ENCODE measurements at places on chromosomes 3 and 15.

- H3K27me3 ChIP-seq, result no peaks in the 10 kb centered on the region
- peaks cover 41% of the 10 kb centered on the region for H3K4me1 ChIP-seq
- peak overlapping the region; percentile 35 for H3K27ac ChIP-seq
- no peak overlapping the region for H3K4me3 ChIP-seq
Measured at GRCh38 chr3:37938011-37938410, 52.6 kb upstream of the VILL start.

- H3K27ac ChIP-seq, result no peak overlapping the region
- DNase-seq, result no peak
- no peak overlapping the region for H3K4me3 ChIP-seq
- peaks cover 2% of the 10 kb centered on the region for H3K36me3 ChIP-seq
- no peaks in the 10 kb centered on the region for H3K27me3 ChIP-seq
Measured at GRCh38 chr3:125032100-125032643, 23.6 kb downstream of the HEG1 start.

DNA sequence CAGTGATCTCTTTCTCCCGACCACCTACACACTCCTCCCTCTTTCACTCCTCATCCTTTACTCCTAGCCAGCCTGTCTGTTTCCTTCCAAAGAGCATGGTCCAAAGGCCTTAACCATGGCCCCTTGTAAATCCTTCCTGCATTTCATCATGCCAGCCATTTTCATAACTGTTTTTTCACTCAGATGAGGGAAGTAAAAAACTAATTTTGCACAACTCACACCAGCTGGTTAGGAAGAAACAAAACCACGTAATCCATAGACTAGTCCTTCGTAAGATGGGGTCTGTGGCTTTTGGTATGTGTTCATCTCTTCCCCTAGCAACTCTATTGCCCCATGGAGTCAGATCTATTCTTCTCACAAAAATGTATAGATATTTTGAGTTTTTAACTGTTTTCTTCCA is 187.8 kb downstream of the SHOX2 start:
- peaks cover 13% of the 10 kb centered on the region for H3K4me1 ChIP-seq
- DNase-seq, result no peak
- no peaks in the 10 kb centered on the region for H3K27me3 ChIP-seq
- no peaks in the 10 kb centered on the region for H3K36me3 ChIP-seq

DNA sequence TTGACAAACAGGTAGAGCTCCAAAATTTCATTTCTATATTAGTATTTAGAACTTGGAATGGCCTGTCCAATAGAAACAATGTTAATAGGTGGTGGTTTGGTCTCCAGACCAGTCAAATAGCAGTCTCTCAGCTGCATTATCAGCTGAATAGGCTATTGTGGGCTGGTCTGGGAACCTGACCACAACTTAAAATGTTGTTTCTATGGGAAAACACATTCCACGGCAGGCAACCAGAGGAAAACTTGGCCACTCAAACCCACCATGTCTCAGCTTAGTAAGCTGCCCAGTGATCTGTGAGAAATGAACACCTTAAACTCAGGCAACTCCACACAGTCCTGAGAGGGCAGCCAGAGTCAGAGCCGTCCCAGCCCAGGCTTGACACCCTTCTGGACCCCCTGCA is 20.4 kb downstream of the FBN1 start:
- H3K4me3 ChIP-seq, result no peak overlapping the region
- no peaks in the 10 kb centered on the region for H3K27me3 ChIP-seq
- no peak overlapping the region for H3K27ac ChIP-seq
- no peaks in the 10 kb centered on the region for H3K36me3 ChIP-seq

- H3K4me1 ChIP-seq, result peaks cover 9% of the 10 kb centered on the region
- H3K36me3 ChIP-seq, result no peaks in the 10 kb centered on the region
- DNase-seq, result no peak
- no peak overlapping the region for H3K4me3 ChIP-seq
- H3K27me3 ChIP-seq, result peaks cover 3% of the 10 kb centered on the region
Measured at GRCh38 chr3:143648708-143649107, 199.6 kb downstream of the SLC9A9 start.

DNA sequence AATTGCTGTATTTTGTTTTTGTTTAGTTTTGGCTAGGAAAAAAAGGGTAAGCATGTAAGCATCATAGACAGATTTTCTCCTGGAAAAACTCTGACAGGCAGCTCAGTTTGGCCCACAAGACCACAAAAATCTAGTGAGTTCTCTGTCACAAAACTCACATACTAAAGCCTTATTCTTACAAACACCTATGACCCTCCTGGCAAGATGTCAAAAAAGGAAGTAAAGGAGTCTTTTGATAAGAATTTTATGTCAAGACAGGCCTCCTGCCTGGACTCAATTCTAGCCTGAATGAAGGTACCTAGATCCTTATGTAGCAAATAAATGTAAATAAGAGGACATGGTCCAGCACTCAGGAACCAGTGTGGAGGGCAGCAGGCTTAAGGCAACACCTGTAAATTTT is 668.3 kb upstream of the ZNF385D start:
- H3K36me3 ChIP-seq, result no peaks in the 10 kb centered on the region
- H3K4me1 ChIP-seq, result peaks cover 7% of the 10 kb centered on the region
- no peak overlapping the region for H3K27ac ChIP-seq
- no peak for DNase-seq

DNA sequence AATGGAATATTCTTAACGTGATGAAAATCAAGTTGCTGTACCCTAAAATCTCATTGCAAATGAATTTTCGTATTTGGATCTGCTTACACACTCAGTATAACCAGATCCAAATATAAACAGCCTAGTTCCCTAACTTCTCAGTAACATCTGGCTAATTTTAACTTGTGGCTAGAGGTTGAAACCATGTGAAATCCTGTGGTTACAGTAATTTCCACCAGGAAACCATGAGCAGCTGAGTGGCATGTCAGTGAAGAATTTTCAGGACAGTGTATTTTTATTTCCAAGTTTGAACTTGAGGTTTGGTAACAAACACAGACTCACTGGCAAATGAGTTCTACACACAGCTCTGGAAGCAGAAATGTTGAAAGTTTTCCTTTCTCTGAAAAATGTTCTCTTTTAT is 754.1 kb downstream of the NR2F2 start:
- H3K27me3 ChIP-seq, result no peaks in the 10 kb centered on the region
- H3K27ac ChIP-seq, result no peak overlapping the region
- no peaks in the 10 kb centered on the region for H3K36me3 ChIP-seq

DNA sequence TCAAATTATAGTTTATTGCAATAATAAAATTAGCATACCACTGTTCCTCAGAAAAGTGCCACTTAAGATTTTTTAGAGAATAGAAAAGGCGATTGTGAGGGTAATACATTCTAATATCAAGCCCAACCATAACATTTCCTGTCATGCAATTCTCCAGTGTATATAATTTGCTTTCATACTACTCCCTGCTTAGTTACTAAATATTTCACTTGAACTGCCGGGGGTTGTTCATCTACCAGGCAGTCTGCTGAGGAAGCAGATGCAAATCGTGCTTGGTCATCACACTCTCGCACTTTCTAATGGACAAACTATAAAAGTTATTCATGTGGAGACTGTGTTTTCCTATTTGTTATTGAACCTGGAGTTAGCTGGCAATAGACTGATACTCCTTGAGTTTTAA is 645.6 kb upstream of the CBLB start:
- no peak overlapping the region for H3K4me3 ChIP-seq
- H3K27ac ChIP-seq, result no peak overlapping the region
- no peaks in the 10 kb centered on the region for H3K27me3 ChIP-seq

- H3K27me3 ChIP-seq, result peaks cover 12% of the 10 kb centered on the region
- peaks cover 39% of the 10 kb centered on the region for H3K4me1 ChIP-seq
- DNase-seq, result peak; percentile 56
- H3K4me3 ChIP-seq, result peak overlapping the region; percentile 85
- peaks cover 1% of the 10 kb centered on the region for H3K36me3 ChIP-seq
Measured at GRCh38 chr3:169666376-169667165, 3.1 kb upstream of the MECOM start.

DNA sequence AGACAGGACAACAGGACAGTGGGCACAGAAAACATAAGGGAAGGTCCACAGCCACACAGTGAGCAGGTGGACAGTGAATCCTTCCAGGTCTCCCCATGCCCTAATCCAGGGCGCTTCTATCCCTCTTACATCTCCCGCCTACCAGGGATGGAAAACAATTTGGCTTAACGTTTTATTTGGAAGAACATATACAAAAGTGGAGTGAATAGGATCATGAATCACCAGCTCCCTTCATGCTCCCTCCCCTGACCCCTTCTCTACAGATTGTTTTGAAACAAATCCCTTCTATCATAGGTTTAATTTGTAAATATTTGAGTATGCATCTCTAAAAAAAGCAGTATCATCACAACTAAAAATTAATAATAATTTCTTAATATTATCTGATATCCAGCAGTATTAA is 52.5 kb downstream of the CLDN11 start:
- H3K4me3 ChIP-seq, result no peak overlapping the region
- no peaks in the 10 kb centered on the region for H3K36me3 ChIP-seq
- peaks cover 32% of the 10 kb centered on the region for H3K4me1 ChIP-seq
- H3K27me3 ChIP-seq, result peaks cover 16% of the 10 kb centered on the region

DNA sequence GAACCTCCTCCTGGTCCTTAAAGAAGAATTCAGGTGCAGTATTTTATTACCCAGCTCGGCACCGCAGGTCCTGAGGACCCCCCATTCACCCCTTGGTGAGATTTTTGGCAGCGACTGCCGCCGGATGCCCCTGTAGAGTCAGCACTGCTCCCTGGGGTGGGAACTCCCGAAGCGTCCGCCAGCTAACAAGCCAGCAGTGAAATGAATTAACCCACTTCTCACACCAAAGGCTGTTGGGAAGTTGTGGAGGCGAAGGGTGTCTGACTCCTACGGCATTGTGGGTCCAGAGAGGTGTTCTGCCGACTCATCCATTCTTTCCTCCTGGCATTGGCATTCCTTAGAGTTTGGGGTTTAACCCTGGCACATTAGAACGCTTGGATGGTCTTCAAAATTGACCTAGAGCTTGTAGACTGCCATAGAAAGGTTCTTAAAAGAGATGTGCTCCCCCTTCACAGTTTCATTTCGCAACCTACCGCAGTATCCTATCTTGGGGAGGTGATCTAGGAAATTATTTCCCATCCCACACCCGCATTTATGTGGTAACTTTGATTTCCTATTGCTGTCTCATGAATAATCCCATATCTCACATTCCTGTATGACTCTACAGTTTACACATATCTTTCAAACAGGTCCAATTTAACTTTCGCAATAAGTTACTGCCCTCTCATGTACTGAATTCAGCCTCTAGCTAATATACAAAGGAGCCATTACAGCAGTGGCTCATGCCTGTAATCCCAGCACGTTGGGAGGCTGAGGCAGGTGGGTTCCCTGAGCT is 879 bp upstream of the EIF5A2 start:
- no peak for DNase-seq
- peak overlapping the region; percentile 89 for H3K4me3 ChIP-seq
- no peak overlapping the region for H3K27ac ChIP-seq
- peaks cover 29% of the 10 kb centered on the region for H3K27me3 ChIP-seq
- peaks cover 3% of the 10 kb centered on the region for H3K4me1 ChIP-seq
- H3K36me3 ChIP-seq, result peaks cover 4% of the 10 kb centered on the region

GRCh38 chr15:58597943-58598828 is 151.3 kb downstream of the ADAM10 start:
- peaks cover 18% of the 10 kb centered on the region for H3K4me1 ChIP-seq
- no peak for DNase-seq

- no peaks in the 10 kb centered on the region for H3K36me3 ChIP-seq
- no peaks in the 10 kb centered on the region for H3K4me1 ChIP-seq
- no peak overlapping the region for H3K4me3 ChIP-seq
- DNase-seq, result no peak
Measured at GRCh38 chr15:85154061-85154460, 172.4 kb downstream of the PDE8A start.

DNA sequence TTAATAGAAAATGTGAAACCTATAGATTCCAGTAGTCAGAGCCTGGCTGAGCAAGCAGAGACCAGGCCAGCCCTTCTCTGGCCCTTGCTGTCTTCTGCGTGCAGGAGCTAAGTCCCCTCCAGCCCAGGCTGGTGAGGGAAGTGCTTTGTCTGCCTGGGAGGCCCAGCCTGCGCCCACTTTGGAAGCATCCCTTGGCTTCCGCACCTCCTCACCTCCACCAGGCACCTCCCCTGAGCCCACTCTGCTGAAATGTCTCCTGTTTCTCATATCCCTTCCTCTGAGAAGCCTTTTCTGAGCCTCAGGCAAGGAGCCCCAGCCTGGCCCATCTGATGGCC is 45.3 kb downstream of the ALDH1L1 start:
- H3K27ac ChIP-seq, result no peak overlapping the region
- peaks cover 20% of the 10 kb centered on the region for H3K27me3 ChIP-seq
- no peak for DNase-seq

DNA sequence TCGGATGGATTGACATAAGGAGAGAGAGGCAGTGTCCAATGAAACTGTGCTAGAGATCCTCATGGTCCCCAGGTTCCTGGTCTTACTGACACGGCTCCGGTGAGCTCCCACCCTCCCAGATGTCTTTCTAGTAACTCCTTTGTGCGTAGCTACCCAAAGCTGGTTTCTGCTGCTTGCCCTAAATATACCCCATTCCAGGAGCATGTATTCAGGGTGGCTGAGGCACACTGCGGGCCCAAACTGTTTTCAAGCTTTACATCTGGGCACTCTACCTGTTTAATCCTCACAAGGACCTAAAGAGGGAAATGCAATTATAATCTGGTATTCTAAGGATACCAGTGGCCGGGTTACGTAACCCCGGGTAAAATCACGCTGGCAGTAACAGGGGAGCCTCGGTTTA is 161.2 kb upstream of the NSMCE3 start:
- H3K36me3 ChIP-seq, result no peaks in the 10 kb centered on the region
- no peaks in the 10 kb centered on the region for H3K4me1 ChIP-seq
- H3K27ac ChIP-seq, result no peak overlapping the region
- no peak overlapping the region for H3K4me3 ChIP-seq
- peaks cover 10% of the 10 kb centered on the region for H3K27me3 ChIP-seq

GRCh38 chr15:33154351-33155166 is 40.0 kb downstream of the FMN1 start:
- H3K27me3 ChIP-seq, result peaks cover 23% of the 10 kb centered on the region
- no peak overlapping the region for H3K4me3 ChIP-seq
- DNase-seq, result no peak
- no peak overlapping the region for H3K27ac ChIP-seq
- H3K4me1 ChIP-seq, result peaks cover 7% of the 10 kb centered on the region
- no peaks in the 10 kb centered on the region for H3K36me3 ChIP-seq

GRCh38 chr15:60667925-60668324 is 189.0 kb upstream of the ICE2 start:
- no peaks in the 10 kb centered on the region for H3K36me3 ChIP-seq
- H3K4me3 ChIP-seq, result no peak overlapping the region
- H3K27ac ChIP-seq, result peak overlapping the region; percentile 33

DNA sequence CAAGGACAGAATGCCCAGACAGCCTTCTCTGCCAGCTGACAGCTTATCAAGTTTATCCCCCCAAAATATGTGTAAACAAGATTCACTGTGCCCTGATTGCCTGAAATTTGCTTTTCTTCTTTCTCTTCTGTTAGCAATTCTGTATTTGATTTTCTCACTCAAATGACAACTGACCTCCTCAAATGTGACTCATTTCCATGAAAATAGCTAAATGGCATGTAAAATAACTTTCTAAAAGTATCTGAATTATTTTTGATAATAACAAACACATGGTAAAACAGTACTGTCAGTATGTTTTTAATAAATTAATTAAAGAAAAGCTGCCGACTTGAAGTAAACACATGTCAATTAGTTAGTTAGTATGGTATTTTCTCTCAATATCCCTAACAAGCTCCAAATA is 202.3 kb upstream of the STAC start:
- no peak for DNase-seq
- H3K36me3 ChIP-seq, result no peaks in the 10 kb centered on the region
- H3K4me1 ChIP-seq, result peaks cover 5% of the 10 kb centered on the region
- H3K27ac ChIP-seq, result no peak overlapping the region
- H3K4me3 ChIP-seq, result no peak overlapping the region
